Stimulated activated CD4-positive, alpha-beta T cell treated with anti-CD3 and anti-CD28 coated beads, Interleukin-1b, Interleukin-23, amount 100 ng/mL, for 1 hour (primary cell): ENCODE measurements at places on chromosomes 6 and 20.

GRCh38 chr6:136752554-136752953, 39.7 kb downstream of the MAP3K5 start:
- no peak for DNase-seq

DNA sequence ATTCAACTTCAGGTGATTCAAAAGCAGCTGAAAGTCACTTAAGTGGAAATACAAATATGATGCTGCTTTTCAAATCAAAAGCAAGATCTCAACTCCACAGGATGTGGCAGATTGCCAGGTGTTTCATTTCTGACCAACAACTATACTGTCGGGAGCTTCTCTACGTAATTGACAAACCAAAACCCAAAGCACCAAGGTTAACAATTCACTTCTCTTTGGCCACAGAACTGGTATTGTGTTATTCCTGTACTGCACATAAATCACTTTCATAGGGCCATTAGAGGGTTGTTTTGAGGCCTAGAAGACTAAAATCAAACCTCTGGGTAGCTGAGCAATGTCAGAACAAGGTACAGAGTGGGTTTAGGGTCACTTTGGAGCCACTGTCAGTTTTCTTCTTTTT, 169.7 kb downstream of the HAO1 start:
- no peak for DNase-seq

DNA sequence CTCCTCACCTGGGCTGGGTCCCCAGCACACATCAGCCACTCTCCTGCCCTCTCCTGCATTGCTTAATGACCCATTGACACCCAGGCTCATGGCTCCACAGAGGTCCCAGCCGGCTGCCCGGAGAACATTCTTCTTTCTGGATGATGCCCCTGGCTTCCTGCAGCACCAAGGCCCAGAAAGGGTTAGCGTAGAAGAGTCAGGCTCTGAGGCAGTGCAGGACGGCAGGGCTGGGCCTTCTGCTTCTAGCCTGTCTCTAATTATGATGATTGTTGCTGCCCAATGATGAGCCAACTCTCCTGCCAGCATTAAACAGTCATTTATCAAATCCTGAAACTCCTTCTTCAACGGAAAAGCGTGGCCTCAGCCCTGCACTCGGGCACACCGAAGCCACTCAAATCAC, 66.4 kb downstream of the ZNF217 start:
- DNase-seq: no peak

DNA sequence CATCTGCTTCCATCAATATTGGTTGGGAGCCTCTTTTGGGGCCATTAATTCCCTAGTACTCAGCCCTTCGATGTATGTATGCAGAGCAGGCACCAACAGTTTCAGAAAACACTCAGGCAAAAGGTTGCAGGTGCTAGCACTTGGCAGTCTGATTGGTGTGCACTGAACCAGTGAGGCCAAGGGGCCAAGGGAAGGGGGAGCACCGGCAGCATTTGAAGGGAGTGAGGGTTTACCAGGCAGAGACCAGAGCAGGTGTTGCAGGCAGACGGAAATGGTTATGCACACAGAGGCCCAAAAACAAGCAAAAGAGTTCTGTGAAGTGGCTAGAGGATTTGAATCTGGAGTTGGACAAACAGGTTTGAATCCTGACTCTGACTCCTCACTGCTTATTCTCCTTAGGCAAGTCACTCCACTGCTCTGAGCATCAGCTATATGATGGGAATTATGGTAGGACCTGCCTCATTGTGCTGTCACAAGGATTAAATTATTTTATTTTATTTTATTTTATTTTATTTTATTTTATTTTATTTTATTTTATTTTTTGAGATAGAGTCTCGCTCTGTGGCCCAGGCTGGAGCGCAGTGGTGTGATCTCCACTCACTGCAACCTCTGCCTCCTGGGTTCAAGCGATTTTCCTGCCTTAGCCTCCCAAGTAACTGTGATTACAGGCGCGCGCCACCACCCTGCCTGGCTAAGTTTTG, 58.1 kb upstream of the SHLD1 start:
- DNase-seq: no peak

GRCh38 chr6:11333132-11333849, 100.8 kb upstream of the NEDD9 start:
- DNase-seq: no peak

GRCh38 chr20:21574443-21574842, 60.6 kb upstream of the NKX2-2 start:
- DNase-seq: no peak

GRCh38 chr20:59437601-59438031, 137.2 kb downstream of the EDN3 start:
- DNase-seq: no peak

GRCh38 chr6:154358019-154358545, 1.5 kb upstream of the IPCEF1 start:
- DNase-seq: no peak

GRCh38 chr20:47117773-47118172, 223.1 kb downstream of the EYA2 start:
- no peak for DNase-seq

- no peak for DNase-seq
Measured at GRCh38 chr20:46967646-46968045, 73.0 kb downstream of the EYA2 start.

GRCh38 chr6:37535759-37536490, 36.2 kb upstream of the CCDC167 start:
- no peak for DNase-seq

DNA sequence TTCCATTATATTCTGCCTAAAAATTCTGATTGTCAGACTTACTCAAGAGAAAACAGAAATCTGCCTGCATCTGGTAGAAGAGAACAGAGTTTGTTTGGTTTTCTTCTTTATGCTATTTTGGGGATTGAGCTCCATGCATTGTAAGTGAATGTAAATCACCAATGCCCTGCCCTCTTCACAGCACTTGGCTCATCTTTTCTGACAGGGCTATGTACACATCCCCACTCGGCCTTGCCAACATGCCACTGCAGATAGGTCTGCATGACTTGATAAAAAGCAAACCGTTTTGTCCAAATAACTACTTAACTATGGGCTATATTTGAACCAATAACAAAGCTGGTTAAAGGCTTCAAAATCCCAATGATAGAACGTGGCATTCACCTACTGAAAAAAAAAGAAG, 117.7 kb downstream of the IBTK start:
- no peak for DNase-seq

- no peak for DNase-seq
Measured at GRCh38 chr20:53786445-53787267, 193.0 kb upstream of the ZNF217 start.

DNA sequence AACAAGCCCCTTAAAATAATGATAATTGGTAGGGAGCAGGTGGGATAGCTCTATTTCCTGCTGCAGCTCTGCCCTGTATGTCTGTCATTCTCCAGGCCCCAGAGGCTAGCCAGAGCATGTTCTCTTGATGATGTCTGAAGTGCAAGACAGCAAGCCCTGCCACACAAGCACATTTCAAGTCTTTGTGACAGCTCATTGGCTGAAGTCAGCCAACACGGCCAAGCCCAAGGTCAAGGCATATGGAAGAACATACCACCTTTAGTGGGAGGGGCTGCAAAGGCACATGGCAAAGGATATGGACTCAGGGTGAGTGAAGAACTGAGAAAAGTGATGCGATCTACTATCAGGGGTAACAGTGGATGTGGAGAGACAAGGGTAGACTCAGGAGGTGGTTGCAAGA, 116.1 kb downstream of the PRND start:
- no peak for DNase-seq

GRCh38 chr6:151300267-151300991, 60.7 kb downstream of the AKAP12 start:
- no peak for DNase-seq

DNA sequence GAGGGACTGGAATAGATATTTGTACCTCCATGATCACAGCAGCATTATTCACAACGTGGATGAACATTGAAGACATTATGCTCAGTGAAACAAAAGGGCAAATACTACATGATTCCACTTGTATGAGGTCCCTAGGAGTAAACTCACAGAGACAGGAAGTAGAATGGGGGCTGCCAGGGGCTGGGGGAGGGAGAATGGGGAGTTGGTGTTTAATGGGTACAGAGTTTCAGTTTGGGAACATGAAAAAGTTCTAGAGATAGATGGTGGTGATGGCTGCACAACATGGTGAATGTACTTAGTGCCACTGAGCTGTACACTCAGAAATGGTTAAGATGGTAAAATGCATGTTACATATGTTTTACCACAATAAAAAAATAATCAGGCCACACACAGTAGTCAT, 164.3 kb upstream of the RREB1 start:
- no peak for DNase-seq

- no peak for DNase-seq
Measured at GRCh38 chr20:53231061-53231460, 258.9 kb downstream of the TSHZ2 start.

GRCh38 chr6:157432231-157432891, 51.4 kb downstream of the ZDHHC14 start:
- DNase-seq: no peak

GRCh38 chr6:98946879-98947410, 801 bp downstream of the FBXL4 start:
- no peak for DNase-seq

DNA sequence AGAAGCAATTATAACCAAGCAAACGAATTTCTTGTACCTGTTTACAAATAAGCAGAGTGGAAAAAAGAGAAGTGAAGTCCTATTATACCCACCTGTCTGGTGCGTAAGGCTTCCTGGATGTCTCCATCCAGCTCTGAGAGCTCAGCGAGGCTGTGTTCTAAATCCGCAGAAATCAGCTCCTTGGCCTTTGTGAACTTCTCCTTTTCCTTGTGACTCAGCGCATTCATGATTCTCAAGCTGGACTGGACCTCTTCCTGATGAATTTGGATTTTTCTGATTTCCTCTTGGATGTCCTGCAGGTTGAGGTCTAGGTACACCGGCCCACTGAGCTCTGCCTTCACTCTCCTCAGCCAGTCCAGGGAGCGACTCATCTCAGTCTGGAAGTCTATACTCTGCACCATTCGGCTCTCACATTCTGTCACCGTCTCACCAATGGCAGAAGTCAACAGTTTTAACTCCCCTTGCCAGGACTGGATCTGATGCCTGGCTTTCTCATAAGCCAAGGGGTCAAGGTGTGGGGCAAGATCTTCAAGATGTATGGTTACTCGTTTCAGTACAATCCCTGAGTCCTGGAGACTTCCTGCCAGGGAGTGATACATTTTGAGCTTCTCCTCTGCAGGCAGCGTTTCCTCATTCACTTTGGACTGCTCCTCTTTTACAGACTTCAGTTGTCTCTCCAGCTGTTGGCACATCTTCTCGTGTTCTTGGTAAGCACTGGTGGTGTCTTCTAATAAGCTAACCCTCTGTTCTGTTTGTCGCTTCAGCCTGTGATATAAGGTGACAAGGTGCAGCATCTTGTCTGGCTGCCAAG, 307.3 kb downstream of the SYNE1 start:
- no peak for DNase-seq

DNA sequence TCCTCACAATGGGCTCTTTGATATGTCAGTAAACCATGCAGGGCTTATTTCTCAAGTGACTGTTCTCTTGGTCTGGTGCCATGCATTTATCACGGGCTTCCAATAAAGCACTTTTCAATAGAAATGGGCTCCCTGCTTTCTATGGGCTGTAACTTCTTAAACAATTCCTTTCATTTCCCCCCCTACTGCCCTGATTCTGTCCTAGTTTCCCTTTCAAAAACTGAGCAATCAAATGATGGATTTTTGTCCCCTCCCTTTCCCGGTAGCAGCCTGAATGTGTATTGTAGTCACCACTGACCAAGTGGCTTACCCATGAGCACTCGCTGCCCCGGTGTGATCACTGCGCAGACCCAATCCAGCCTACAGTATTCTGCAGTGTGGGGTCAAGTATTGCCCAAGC, 13.9 kb downstream of the RPS10 start:
- DNase-seq: no peak

DNA sequence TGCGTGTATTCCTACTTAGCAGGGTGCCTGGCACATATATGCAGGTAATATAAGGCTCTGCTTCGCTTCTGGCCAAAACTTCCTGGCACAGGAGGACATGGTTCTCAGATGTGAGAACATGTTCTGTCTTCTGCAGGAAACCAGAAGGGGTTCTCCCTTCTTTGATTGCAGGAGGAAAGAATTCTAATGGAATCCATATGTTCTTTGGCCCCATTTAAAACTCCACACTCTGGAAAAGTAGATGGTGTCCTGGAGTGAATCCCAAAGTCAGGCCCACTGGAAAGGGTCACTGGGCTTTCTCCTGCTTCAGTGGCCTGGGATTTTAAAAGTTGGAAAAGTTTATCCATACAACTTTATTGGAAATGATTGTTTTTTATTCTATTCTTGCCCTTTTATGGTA, 16.4 kb upstream of the CYP24A1 start:
- DNase-seq: no peak

- DNase-seq: no peak
Measured at GRCh38 chr20:5936238-5936637, 14.1 kb downstream of the TRMT6 start.

GRCh38 chr20:59006167-59006863, 739 bp downstream of the CTSZ start:
- no peak for DNase-seq

DNA sequence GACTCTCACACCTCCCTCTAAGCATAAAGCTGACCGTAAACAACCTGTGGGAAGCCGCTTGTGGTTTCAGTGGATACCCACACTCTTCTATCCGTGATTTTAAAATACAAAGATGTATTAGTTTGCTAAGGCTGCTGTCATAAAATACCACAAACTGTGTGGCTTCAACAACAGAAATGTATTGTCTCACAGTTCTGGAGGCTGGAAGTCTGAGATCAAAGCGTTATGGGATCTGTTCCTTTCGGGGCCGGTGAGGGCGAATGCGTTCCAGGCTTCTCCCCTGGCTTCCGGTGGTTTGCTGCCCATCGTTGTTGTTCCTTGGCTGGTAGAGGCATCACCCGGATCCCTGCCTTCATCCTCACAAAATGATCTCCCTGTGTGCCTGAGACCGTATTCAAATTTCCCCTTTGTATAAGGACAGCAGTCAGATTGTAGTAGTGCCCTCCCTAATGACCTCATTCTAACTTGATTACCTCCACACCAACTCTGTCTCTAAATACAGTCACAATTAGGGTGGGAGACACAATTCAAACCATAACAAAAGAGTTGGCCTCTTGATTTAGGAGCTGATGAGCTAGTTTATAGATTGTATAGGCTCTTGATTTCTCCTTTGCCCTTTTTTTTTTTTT, 210.6 kb upstream of the SOX4 start:
- DNase-seq: no peak

GRCh38 chr6:67221226-67221625, 1413.9 kb upstream of the ADGRB3 start:
- DNase-seq: no peak

- DNase-seq: no peak
Measured at GRCh38 chr6:13302751-13303667, 25.3 kb downstream of the TBC1D7 start.

DNA sequence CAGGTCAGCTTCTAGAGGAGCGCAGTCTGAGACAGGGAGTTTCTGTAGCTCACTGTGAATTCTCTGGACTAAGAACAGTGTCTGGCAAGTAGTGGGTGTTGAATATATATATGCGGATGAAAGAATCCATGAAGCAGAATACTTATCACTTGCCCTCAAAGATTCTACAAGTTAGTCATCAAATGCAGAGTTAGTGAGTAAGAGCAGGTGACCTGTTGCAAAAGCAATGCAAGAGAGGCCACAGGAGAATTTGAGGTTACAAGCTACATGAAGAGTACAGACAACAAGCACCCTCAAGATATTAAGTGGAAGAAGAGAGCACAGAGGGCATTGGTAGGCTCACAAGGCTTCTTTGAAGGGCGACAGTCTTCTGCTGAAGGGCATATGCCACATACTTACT, 103.4 kb upstream of the BTBD3 start:
- DNase-seq: no peak

- no peak for DNase-seq
Measured at GRCh38 chr6:113610377-113610988, 246.7 kb upstream of the MARCKS start.
